CD4-positive, alpha-beta T cell (primary cell): ENCODE measurements at places on chromosomes 1 and 21.

GRCh38 chr1:197199923-197200271 lies 53.4 kb upstream of the ASPM start:
- DNase-seq, result no peak
- no peaks in the 10 kb centered on the region for H3K27me3 ChIP-seq
- peaks cover 9% of the 10 kb centered on the region for H3K4me1 ChIP-seq
- H3K4me3 ChIP-seq, result peak overlapping the region; percentile 94

- no peak for DNase-seq
- H3K4me1 ChIP-seq, result no peaks in the 10 kb centered on the region
- H3K27ac ChIP-seq, result no peak overlapping the region
- no peaks in the 10 kb centered on the region for H3K27me3 ChIP-seq
- no peak overlapping the region for H3K4me3 ChIP-seq
These were observed 1.4 kb downstream of the GUCA2A start for GRCh38 chr1:42163114-42163513.

DNA sequence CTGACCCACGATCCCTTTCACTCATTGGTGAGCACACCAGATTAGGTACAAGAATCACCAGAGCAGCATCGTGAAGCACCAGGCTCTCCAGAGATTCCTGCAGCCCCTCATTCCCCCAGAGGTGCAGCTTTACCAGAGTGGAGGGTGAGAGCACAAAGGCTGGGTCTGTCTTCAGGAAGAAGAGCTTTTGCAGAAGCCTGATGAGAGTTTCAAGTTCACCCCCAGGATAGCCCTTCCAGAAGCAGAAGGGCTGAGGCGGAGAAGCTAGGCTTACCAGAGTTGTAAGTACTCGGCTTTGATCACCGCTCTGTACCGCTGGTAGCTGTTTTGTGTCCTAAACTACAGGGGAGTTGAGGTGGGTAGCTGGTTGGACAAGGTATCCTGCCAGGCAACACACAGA lies 3.1 kb downstream of the TSSK3 start:
- no peak overlapping the region for H3K27ac ChIP-seq
- no peak for DNase-seq
- peaks cover 19% of the 10 kb centered on the region for H3K4me1 ChIP-seq

DNA sequence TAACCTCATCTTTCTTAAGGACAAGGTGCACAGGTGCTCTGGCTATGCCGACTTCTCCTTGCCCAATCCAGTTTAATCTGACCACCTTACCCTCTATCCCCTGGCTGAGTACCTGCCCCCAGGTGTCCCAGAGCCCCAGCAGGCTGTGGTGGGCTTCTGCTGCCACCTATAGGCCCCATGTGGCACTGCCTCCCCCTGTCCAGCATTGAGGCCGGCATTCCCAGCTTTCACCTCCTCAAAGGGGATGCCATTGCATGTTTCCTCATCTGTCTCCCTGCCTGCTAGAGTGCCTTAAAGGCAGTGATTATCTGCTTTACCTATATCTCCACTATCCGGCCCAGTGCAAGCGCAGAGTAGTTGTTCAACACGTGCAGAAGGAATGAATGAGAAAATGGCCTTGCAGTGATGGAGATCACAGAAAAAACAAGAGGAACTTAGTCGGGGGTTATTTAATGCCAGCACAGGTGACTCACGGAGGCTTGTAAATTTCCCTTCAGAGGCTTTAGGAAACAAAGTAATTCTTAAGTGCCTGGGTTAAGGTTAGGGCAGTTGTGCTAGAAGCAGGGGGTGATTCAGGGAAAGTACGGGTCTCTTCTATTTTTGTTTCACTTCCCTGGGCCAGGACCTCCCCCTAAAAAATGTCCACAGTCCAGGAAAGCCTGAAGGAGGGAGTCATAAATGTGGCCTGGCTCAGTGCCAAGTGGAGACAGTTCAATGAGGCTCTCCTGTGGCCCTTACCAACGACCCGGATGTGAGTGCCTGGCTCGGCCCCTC lies 131.8 kb upstream of the NGF start:
- H3K4me3 ChIP-seq, result no peak overlapping the region
- no peak for DNase-seq
- H3K4me1 ChIP-seq, result no peaks in the 10 kb centered on the region
- no peaks in the 10 kb centered on the region for H3K27me3 ChIP-seq
- no peak overlapping the region for H3K27ac ChIP-seq

- H3K27ac ChIP-seq, result no peak overlapping the region
- H3K36me3 ChIP-seq, result no peaks in the 10 kb centered on the region
- H3K4me3 ChIP-seq, result no peak overlapping the region
- H3K27me3 ChIP-seq, result peaks cover 21% of the 10 kb centered on the region
These were observed 3.0 kb upstream of the EPHX4 start for GRCh38 chr1:92026806-92027205.

- no peak for DNase-seq
- no peaks in the 10 kb centered on the region for H3K36me3 ChIP-seq
- no peaks in the 10 kb centered on the region for H3K27me3 ChIP-seq
- H3K4me3 ChIP-seq, result no peak overlapping the region
These were observed 110.0 kb downstream of the AMY1C start for GRCh38 chr1:103859721-103860120.

DNA sequence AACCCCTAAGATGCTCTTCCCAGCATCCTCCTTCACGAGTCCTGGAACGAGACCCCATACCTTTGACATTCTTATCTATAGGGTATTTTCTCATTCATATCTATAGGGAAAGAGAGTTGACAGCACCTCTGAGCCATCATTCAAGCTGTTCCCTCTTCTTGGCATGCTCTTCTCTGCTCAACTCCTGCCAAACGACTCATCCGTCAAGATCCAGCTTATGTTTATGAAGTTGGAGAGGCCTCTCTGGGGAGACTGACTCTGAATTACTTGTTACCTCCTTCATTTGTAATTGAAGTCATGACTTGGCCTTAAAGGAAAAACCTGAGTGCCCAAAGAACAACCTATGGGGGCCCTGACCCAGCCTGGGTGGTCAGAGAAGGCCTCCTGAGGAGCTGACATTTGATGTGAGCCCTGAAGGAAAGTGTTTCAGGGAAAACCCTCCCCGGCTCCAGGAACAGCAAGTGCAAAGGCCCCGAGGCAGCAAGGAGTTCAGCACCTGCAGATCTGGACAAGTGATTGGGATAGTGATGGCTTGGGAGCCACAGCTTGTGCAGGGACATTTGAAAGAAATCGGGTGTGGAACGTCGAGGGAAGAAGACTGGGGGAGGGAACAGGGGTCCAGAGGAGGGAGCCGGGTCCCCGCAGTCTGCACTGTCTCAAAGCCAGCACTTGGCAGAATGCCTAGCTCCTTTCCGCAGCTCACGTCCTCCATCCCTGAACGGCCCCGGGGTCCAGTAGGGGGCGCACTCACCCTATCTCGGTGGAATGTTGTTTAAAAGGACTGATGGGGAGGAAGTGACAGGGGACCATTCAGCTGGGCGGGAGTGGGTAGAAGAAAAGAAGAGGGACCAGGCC lies 14.0 kb upstream of the CDA start:
- peak; percentile 61 for DNase-seq
- no peaks in the 10 kb centered on the region for H3K36me3 ChIP-seq
- H3K27me3 ChIP-seq, result peaks cover 10% of the 10 kb centered on the region
- no peaks in the 10 kb centered on the region for H3K4me1 ChIP-seq

DNA sequence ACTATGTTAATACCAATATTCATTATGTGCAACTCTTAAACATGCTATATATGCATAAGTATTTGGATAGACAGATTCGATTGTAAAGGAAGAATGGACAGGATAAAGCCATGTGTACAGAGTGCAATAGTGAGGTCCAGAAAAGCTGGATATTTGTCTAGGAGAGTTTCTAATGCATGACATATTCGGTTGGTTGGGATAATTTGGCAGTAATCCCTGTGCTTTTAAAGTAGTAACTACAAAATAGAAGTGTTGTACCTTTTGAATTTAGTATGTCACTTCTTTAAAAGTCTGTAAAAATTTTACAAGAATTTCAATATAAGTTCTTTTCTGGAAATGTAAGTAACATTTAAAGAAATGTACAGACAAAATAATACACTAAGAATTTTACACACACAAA lies 774.5 kb downstream of the USP25 start:
- H3K27ac ChIP-seq, result no peak overlapping the region
- no peaks in the 10 kb centered on the region for H3K36me3 ChIP-seq
- no peak for DNase-seq
- H3K4me3 ChIP-seq, result no peak overlapping the region
- H3K4me1 ChIP-seq, result no peaks in the 10 kb centered on the region
- H3K27me3 ChIP-seq, result no peaks in the 10 kb centered on the region

DNA sequence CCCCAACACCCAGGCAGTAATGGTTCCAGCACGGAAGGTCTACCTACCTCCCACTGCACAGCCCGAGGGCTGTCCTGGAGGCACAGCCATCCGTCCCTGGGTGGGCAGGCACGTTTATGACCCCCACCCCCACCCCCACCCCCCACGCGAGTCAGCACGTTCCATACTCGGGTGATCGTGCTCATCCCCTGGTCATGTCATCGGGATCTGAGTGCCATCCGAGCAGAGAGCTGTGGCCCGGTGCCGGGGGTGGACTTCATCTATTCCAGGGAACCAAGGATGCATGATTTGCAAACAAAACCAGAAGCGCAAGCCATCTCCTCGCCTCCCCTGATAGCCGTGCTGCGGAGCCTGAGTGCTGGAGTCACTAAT lies 1.1 kb downstream of the TSPEAR start:
- no peak overlapping the region for H3K27ac ChIP-seq
- H3K36me3 ChIP-seq, result no peaks in the 10 kb centered on the region
- peaks cover 76% of the 10 kb centered on the region for H3K27me3 ChIP-seq
- no peak overlapping the region for H3K4me3 ChIP-seq

GRCh38 chr1:96987186-96987703 lies 265.7 kb downstream of the PTBP2 start:
- no peaks in the 10 kb centered on the region for H3K36me3 ChIP-seq
- H3K27ac ChIP-seq, result no peak overlapping the region
- H3K27me3 ChIP-seq, result no peaks in the 10 kb centered on the region
- no peak for DNase-seq

- no peaks in the 10 kb centered on the region for H3K36me3 ChIP-seq
These were observed 87.6 kb downstream of the C21orf91 start for GRCh38 chr21:17731554-17731953.

- H3K27ac ChIP-seq, result no peak overlapping the region
- no peaks in the 10 kb centered on the region for H3K36me3 ChIP-seq
- H3K4me1 ChIP-seq, result no peaks in the 10 kb centered on the region
- DNase-seq, result no peak
These were observed 322.9 kb downstream of the MATN1 start for GRCh38 chr1:30400507-30400906.

GRCh38 chr1:97334454-97334853 lies 586.4 kb downstream of the DPYD start:
- no peak overlapping the region for H3K4me3 ChIP-seq
- no peaks in the 10 kb centered on the region for H3K27me3 ChIP-seq
- no peak for DNase-seq
- H3K27ac ChIP-seq, result no peak overlapping the region
- no peaks in the 10 kb centered on the region for H3K4me1 ChIP-seq

- H3K36me3 ChIP-seq, result no peaks in the 10 kb centered on the region
- no peak overlapping the region for H3K4me3 ChIP-seq
- no peak for DNase-seq
- H3K27me3 ChIP-seq, result no peaks in the 10 kb centered on the region
- H3K27ac ChIP-seq, result no peak overlapping the region
- H3K4me1 ChIP-seq, result no peaks in the 10 kb centered on the region
These were observed 104.6 kb upstream of the ZC3H11B start for GRCh38 chr1:219717536-219717935.

DNA sequence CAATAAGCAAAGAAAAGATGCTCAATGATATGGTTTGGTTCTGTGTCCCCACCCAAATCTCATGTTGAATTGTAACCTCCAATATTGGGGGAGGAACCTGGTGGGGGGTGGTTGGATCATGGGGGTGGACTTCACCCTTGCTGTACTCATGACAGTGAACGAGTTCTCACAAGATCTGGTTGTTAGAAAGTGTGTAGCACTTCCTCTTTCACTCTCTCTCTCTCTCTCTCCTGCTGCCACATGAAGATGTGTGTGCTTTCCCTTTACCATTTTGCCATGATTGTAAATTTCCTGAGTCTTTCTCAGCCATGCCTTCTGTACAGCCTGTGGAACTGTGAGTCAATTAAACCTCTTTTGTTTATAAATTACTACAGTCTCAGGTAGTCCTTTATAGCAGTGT lies 248.4 kb downstream of the HHIPL2 start:
- H3K4me3 ChIP-seq, result no peak overlapping the region
- no peaks in the 10 kb centered on the region for H3K27me3 ChIP-seq
- DNase-seq, result no peak
- no peak overlapping the region for H3K27ac ChIP-seq
- no peaks in the 10 kb centered on the region for H3K4me1 ChIP-seq

GRCh38 chr1:45008516-45008915 lies 2.6 kb downstream of the HECTD3 start:
- no peak overlapping the region for H3K4me3 ChIP-seq
- H3K27ac ChIP-seq, result no peak overlapping the region
- no peaks in the 10 kb centered on the region for H3K27me3 ChIP-seq
- H3K4me1 ChIP-seq, result peaks cover 50% of the 10 kb centered on the region

- H3K27ac ChIP-seq, result no peak overlapping the region
- H3K36me3 ChIP-seq, result no peaks in the 10 kb centered on the region
- DNase-seq, result peak; percentile 56
- no peak overlapping the region for H3K4me3 ChIP-seq
These were observed 59.5 kb downstream of the POFUT2 start for GRCh38 chr21:45228171-45228641.

DNA sequence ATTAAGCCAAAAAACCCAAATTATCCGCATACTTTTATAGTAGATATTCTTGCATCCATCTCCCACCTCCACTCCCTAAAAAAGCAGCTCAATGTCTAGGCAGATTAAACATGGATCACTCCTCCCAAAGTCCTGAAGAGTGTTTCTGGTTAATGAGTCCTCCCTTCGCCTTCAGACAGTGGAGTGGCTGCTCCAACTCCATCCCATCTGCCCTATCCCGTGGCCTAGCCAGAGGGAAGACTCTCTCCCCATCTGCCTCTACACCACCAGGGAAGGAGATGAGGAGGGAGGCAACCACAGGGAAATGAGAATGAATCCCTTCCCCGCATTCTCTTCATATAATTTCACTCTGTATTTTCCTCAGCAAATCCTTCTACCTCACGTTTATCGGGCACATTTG lies 103.8 kb downstream of the SLC45A1 start:
- H3K27me3 ChIP-seq, result no peaks in the 10 kb centered on the region
- peaks cover 63% of the 10 kb centered on the region for H3K4me1 ChIP-seq
- no peak for DNase-seq
- H3K27ac ChIP-seq, result peak overlapping the region; percentile 43
- peaks cover 36% of the 10 kb centered on the region for H3K36me3 ChIP-seq

- H3K4me1 ChIP-seq, result no peaks in the 10 kb centered on the region
- H3K4me3 ChIP-seq, result no peak overlapping the region
- no peak overlapping the region for H3K27ac ChIP-seq
- no peaks in the 10 kb centered on the region for H3K36me3 ChIP-seq
- no peak for DNase-seq
- no peaks in the 10 kb centered on the region for H3K27me3 ChIP-seq
These were observed 14.5 kb upstream of the JAM2 start for GRCh38 chr21:25624511-25624910.

DNA sequence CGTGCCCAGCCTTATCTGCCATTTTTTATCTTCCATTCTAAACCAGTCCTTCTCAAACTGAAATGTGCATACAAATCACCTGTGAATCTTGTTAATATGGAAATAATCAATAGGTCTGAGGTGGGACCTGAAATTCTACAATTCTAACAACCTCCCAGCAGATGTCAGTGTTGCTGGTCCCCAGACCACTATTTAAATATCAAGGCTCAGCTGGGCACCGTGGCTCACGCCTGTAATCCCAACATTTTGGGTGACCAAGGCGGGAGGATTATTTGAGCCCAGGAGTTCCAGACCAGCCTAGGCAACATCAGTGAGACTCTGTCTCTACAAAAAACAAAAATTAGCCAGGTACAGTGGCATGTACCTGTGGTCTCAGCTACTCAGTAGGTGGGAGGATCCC lies 4.1 kb downstream of the UQCRHL start:
- H3K36me3 ChIP-seq, result no peaks in the 10 kb centered on the region
- H3K4me3 ChIP-seq, result no peak overlapping the region
- no peaks in the 10 kb centered on the region for H3K27me3 ChIP-seq
- H3K4me1 ChIP-seq, result peaks cover 2% of the 10 kb centered on the region
